Activated naive CD4-positive, alpha-beta T cell treated with anti-CD3 and anti-CD28 coated beads, Interleukin-2, amount 10 ng/mL, durations not matched to agents 7 days and 5 days (primary cell): ENCODE measurements at places on chromosomes 5 and 9.

- no peak for DNase-seq
Observed at GRCh38 chr5:94423411-94423810, 195.0 kb downstream of the KIAA0825 start.

DNA sequence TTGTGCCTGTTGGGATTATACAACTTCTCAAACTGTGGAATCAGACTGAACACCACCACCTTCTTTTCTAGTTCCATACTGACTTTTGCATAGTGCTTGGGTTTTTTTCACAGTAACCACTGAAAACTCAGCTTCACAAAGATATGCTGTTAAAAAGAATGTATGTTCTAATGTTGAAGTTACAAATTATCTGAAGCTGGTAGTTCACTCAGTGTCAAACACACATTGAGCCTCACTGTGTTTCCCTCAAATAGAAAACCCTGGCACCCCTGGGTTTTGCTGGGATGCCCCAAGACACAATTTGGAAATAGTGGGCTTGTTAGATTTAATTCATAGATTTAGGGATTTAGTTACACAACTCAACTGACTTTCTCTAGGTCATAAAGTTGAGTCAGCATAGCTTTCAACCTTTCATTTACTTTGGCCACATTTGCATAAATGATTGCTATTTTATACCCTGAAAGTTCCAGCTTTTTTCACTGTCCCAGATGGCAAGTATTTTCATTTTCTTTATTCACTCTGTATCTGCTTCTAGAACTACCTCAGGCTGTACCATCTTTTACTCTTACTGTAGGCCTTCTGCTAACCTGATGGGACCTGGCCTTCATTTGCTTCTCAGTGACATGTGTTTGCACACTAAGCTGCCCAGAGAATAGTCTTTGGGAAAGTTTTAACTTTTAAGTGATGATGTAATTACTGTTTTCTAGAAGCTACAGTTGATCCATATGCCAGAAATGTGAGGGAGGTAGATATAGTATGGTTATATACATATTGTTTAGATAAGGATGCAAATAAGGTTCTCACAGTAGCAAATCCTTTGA, 115.1 kb downstream of the CDC42SE2 start:
- no peak for DNase-seq

- no peak for DNase-seq
Observed at GRCh38 chr5:11346336-11346735, 557.9 kb downstream of the CTNND2 start.

DNA sequence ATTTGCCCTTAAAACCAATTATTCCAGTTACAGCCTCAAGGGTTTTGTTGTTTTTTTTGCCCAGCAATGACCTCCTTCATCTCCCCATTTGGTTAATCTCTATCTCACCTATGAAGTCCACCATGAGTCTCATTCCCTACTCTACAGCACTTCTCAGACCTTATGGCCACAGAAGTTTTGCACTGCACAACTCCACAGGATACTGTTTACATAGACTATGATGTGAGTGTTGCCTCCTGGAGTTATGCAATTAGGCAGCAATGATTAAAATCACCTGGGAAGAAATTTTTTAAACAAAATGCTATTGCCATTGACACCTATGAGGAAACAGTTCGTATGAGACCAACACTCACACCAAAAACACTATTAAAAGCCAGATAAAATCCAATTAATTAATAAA, 39.7 kb downstream of the ZDHHC21 start:
- DNase-seq, result no peak

GRCh38 chr9:21412107-21412506, 3.2 kb downstream of the IFNA8 start:
- DNase-seq, result no peak

DNA sequence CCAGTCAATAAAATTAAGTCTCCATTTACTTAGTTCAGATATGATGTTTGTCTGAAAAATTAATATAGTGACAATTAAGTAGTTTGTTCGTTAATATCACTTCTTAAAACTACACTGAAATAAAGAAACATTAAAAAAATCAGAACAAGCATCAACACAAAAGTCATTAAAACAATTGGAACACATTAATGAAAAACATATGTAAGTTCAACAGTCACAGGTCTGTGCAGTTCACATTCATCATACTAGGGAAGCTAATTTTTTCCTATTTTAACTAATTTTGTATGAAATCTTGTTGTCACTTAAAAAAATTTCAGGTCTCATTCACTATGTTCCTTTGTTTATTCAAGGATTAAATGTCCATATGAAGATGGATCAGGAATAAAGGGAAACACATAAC, 22.5 kb downstream of the POC5 start:
- DNase-seq, result no peak

- no peak for DNase-seq
Observed at GRCh38 chr5:67094476-67095300, 101.9 kb downstream of the CD180 start.

GRCh38 chr9:36625006-36625615, 52.4 kb downstream of the MELK start:
- DNase-seq, result no peak

GRCh38 chr9:127776195-127776923, 2.1 kb downstream of the SH2D3C start:
- peak; percentile 88 for DNase-seq

- no peak for DNase-seq
Observed at GRCh38 chr5:56170557-56170956, 62.6 kb downstream of the ANKRD55 start.

GRCh38 chr5:154228696-154229095, 38.2 kb downstream of the GALNT10 start:
- no peak for DNase-seq

- DNase-seq, result no peak
Observed at GRCh38 chr9:81499594-81499993, 189.8 kb downstream of the TLE1 start.

DNA sequence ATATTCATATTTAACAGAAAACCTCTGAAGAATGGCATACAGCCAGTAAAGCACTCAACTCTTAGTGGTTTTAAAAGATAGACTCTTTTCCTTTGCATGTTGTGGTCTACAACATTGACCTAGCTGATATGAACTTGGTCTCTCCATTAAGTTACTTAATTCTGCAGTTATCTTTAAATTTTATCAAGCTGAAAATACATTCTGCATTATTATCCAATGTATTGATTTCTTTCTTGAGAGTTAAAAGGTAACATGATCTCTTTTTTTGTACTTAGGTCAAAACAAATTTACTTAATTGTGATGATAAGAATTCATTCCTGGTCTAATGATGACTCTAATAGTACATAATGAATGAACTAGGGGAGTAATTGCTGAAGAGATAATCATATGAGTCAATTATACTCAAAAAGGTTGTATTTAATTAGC, 132.9 kb downstream of the STARD4 start:
- DNase-seq, result no peak
